ENCODE measurements at places on chromosomes 3 and 15. TPM values are rescaled to one million over a fixed set of nuclear protein-coding genes. Genes with fewer than 3 reads are reported as not detected.

GOLGA6A gene
- total RNA-seq = 0.31 TPM

DNA sequence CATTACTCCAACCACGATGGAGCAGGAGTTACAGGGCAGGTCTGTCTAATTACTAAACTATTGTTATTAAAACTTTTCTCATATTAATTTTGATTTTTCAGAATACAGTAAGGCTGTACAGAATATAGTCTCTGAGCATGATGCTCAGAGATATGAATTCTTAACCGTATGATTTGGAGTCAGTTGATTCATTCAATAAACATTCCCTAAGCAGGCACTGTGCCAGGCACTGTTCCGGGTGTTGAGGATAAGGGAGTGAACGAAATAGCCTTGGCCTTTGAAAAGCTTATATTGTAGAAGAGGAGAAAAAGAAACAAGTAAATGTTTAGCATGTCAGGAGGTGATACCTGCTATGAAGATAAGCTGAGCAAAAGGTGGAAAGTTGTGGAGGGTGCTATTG lies 187.3 kb downstream of the KCNAB1 start:
- ATAC-seq = peak; percentile 38

DNA sequence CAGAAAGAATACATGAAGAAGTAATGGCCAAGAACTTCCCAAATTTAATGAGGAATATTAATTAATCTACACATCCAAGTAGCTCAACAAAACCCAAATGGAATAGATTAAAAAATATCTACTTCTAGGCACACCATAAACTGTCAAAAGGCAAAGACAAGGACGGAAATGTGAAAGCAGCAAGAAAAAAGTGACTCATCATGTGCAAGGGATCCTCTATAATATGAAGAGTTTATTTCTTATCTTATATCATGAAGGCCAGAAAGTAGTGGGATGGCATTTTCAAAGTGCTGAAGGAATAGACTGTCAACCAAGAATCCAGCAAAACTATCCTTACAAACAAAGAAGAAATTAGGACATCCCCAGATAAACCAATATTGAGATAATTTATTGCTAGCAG lies 73.9 kb upstream of the PRICKLE2 start:
- no peak for ATAC-seq

SPTSSB gene
- 0.39 TPM for total RNA-seq

- no peak for ATAC-seq
Measured at GRCh38 chr3:13578251-13578650, 29.3 kb downstream of the FBLN2 start.

TRPM1 gene
- total RNA-seq = not detected

LRRC31 gene
- not detected for total RNA-seq

- ATAC-seq = peak; percentile 46
Measured at GRCh38 chr3:119891944-119892721, 110.2 kb downstream of the NR1I2 start.

- ATAC-seq = no peak
Measured at GRCh38 chr3:119768668-119769393, 13.1 kb upstream of the NR1I2 start.

GRCh38 chr15:74180881-74181602 lies 7.5 kb downstream of the ISLR start:
- ATAC-seq = no peak

ECT2 gene
- total RNA-seq = 5.1 TPM

- ATAC-seq = no peak
Measured at GRCh38 chr3:31948280-31948679, 32.8 kb downstream of the OSBPL10 start.

DNA sequence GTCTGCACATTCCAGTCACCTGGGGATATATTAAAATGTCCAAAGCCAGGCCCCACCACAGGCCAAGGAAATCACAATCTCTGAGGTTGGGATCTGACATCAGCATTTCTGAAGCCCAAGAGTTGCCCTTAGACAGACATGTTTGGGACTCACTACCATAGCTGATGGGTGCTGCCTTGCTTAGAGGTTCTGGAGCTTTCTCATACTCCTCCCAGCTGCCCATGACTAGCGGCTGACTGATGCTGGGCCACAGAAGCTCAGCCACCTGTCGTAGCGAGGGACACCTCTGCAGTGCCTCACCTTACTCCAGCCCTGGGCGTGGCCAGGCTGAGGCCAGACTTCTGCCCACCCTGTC lies 58.8 kb upstream of the XCR1 start:
- ATAC-seq = no peak

- ATAC-seq = no peak
Measured at GRCh38 chr3:170207717-170208116, 14.5 kb upstream of the PRKCI start.

DNA sequence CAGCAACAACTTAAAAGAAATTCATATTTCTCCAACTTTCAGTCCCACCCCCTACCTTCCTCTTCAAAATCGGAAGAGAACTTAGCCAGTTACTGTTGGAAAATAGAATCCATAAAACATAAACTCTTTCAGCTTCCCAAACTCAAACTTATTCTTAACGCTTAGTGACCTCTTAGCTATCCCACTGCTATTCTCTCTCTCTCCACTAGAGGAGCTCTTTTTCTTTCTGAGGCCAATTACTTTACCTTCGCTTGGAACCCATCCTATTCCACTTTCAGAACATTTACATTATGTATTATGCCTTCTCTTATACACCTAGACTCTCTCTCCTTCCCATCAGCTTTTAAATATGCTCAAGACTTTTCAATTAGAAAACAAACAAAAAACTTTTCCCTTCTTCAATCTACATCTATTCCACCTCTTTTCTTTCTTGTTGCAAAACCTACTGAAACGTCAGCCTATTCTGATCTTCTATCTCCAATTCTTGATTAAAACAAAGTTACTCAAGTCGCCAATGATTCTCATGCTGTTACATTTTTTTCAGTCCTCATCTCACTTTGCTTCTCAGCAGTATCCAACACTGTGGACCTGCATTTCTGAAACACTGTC lies 13.4 kb upstream of the GHSR start:
- ATAC-seq = no peak

ADAMTS9 gene
- total RNA-seq = 42.9 TPM

LDHAL6B gene
- total RNA-seq = not detected

PLS1 gene
- 1.2 TPM for total RNA-seq

- peak; percentile 23 for ATAC-seq
Measured at GRCh38 chr3:188431553-188431952, 277.6 kb downstream of the LPP start.

GRCh38 chr3:120793601-120794000 lies 51.1 kb downstream of the GTF2E1 start:
- ATAC-seq = no peak

GRCh38 chr15:75675579-75676404 lies 28.1 kb downstream of the SNX33 start:
- peak; percentile 8 for ATAC-seq

GRCh38 chr3:137062250-137062649 lies 104.5 kb downstream of the IL20RB start:
- no peak for ATAC-seq

- ATAC-seq = no peak
Measured at GRCh38 chr3:69400683-69401082, 14.8 kb upstream of the FRMD4B start.

C15orf62 gene
- total RNA-seq = 0.16 TPM

DPPA4 gene
- not detected for total RNA-seq

HMCES gene
- 29.4 TPM for total RNA-seq

DNASE1L3 gene
- total RNA-seq = 2.4 TPM

DNA sequence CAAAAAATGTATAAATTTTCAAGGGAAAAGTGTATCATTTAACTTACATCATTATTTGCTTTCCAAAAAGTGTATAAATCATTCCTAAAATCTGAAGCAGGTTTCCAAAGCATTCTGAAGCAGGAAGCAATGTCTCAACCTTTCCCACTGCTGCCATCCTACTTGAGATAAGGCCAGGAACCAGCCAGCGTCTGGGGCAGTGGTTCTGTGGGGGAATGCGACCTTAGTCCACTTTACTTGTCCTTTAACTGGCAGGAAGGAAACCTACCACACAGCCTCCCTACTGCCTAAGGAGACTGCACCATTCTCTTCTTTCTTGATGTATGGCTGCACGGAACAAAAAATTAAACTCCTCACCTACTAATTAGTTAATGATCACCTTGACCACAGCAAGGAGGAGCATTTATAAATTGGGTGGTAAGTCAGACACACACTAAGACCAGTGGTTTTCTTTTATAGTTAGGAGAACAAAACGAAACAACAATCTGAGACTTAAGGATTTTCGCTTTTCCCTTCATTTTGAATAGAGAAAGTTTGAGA lies 3.7 kb downstream of the SORD start:
- no peak for ATAC-seq

DNA sequence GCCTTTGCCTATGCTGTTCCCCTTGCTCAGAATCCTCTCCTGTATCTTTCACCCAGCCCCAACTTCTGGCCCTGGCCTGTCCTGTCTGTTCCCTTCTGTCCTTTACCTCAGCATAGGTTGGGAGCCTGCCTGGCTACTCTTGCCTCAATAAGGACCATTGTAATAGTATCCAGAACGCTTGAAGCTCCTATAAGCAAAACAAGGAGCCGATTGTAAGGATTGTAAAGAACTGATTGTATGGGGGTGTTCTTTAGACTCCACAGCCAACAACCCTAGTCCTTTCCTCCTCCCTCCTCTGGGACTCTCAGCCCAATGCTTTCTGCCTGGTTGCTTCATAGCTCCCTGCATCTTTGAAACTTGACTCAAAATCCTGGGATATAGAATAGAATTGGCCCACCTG lies 18.7 kb upstream of the RAD54L2 start:
- ATAC-seq = no peak
